Muscle of leg (tissue), 16 donors: ENCODE measurements at places on chromosomes 2 and 18. TPM values are rescaled to one million over a fixed set of nuclear protein-coding genes. Genes with fewer than 3 reads are reported as not detected.

Gene NEU2
- not detected for total RNA-seq

GRCh38 chr18:75478996-75479880 lies 51.7 kb upstream of the SMIM21 start:
- no peaks in the 10 kb centered on the region for H3K36me3 ChIP-seq
- DNase-seq, result peak; percentile 78
- H3K4me1 ChIP-seq, result no peaks in the 10 kb centered on the region
- H3K4me3 ChIP-seq, result no peak overlapping the region
- H3K27ac ChIP-seq, result no peak overlapping the region
- no peaks in the 10 kb centered on the region for H3K27me3 ChIP-seq

GRCh38 chr2:68829749-68830148 lies 41.4 kb downstream of the BMP10 start:
- H3K27me3 ChIP-seq, result no peaks in the 10 kb centered on the region
- no peak for DNase-seq
- H3K4me1 ChIP-seq, result peaks cover 41% of the 10 kb centered on the region
- no peak overlapping the region for H3K4me3 ChIP-seq

Gene MARCHF4
- not detected for total RNA-seq

- no peaks in the 10 kb centered on the region for H3K4me1 ChIP-seq
- no peaks in the 10 kb centered on the region for H3K27me3 ChIP-seq
- H3K27ac ChIP-seq, result no peak overlapping the region
- no peak overlapping the region for H3K4me3 ChIP-seq
- no peaks in the 10 kb centered on the region for H3K36me3 ChIP-seq
Observed at GRCh38 chr2:209348433-209348832, 75.4 kb upstream of the MAP2 start.

DNA sequence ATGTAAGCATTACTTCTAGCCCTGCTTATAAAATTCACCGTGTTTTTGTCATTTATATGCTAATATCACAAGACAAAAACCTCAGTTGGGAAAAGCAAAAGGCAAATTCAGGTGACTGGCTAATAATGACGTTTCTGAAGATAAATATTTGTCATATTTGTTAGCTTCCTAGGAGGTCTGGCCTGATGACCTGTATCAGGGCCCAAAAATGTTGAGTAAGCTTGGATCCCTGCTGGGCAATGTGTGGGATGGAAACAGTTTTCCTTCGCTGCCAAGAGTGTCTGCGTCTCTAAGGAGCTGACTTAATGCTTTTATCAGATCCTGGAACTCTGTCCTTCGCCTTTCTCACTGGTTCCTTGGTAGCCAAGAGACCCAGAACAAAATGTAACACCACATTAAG lies 230.1 kb upstream of the PXDN start:
- H3K27ac ChIP-seq, result peak overlapping the region; percentile 13
- DNase-seq, result peak; percentile 80
- H3K4me1 ChIP-seq, result peaks cover 20% of the 10 kb centered on the region
- no peaks in the 10 kb centered on the region for H3K36me3 ChIP-seq
- H3K27me3 ChIP-seq, result peaks cover 6% of the 10 kb centered on the region
- H3K4me3 ChIP-seq, result no peak overlapping the region

- H3K4me1 ChIP-seq, result peaks cover 9% of the 10 kb centered on the region
- DNase-seq, result no peak
- no peaks in the 10 kb centered on the region for H3K36me3 ChIP-seq
- H3K27me3 ChIP-seq, result no peaks in the 10 kb centered on the region
- H3K4me3 ChIP-seq, result no peak overlapping the region
- H3K27ac ChIP-seq, result no peak overlapping the region
Observed at GRCh38 chr2:37630301-37630700, 41.1 kb downstream of the CDC42EP3 start.

DNA sequence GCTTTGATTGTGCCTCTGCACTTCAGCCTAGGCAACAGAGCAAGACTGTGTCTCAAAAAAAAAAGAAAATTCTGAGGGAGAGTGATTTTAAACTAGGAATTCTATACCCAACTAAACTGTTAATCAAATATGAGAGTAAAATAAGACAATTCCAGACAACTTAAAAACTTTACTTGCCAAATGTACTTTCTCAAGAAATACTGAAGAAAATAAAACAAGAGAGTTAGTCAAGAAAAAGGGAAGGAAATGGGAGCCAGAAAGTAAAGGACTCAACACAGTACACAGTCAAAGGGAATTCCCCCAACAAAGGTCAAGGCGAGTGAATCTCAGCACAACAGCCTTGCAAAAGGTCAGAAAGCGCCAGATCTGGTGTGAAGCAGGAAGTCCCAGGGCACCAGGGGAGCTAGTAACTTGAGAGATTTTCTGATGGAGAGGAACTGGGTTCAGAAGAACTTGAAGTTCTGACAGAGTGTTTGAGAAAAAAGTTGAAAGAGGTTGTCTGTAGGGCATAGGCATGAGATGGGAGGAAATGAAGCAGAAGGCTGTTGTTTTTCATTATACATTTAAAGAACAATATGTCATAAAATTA lies 22.6 kb upstream of the TBC1D8 start:
- H3K4me3 ChIP-seq, result no peak overlapping the region
- H3K27me3 ChIP-seq, result no peaks in the 10 kb centered on the region
- H3K27ac ChIP-seq, result no peak overlapping the region
- DNase-seq, result peak; percentile 38

- no peaks in the 10 kb centered on the region for H3K27me3 ChIP-seq
- no peaks in the 10 kb centered on the region for H3K36me3 ChIP-seq
- no peak overlapping the region for H3K4me3 ChIP-seq
- H3K27ac ChIP-seq, result no peak overlapping the region
- no peak for DNase-seq
- peaks cover 15% of the 10 kb centered on the region for H3K4me1 ChIP-seq
Observed at GRCh38 chr2:68807821-68808266, 63.4 kb downstream of the BMP10 start.

Gene LIMS3
- total RNA-seq, result 2.1 TPM

Gene RAPGEF4
- total RNA-seq, result 1.2 TPM

Gene PDIA6
- total RNA-seq, result 150 TPM

GRCh38 chr18:61591253-61591652 lies 258.0 kb downstream of the CDH20 start:
- no peaks in the 10 kb centered on the region for H3K36me3 ChIP-seq
- H3K4me1 ChIP-seq, result peaks cover 3% of the 10 kb centered on the region
- H3K27ac ChIP-seq, result no peak overlapping the region
- no peak for DNase-seq
- no peaks in the 10 kb centered on the region for H3K27me3 ChIP-seq

GRCh38 chr2:11007331-11008264 lies 95.9 kb downstream of the KCNF1 start:
- H3K36me3 ChIP-seq, result no peaks in the 10 kb centered on the region
- H3K27ac ChIP-seq, result no peak overlapping the region
- H3K4me1 ChIP-seq, result peaks cover 4% of the 10 kb centered on the region
- no peak overlapping the region for H3K4me3 ChIP-seq
- DNase-seq, result no peak
- H3K27me3 ChIP-seq, result no peaks in the 10 kb centered on the region

DNA sequence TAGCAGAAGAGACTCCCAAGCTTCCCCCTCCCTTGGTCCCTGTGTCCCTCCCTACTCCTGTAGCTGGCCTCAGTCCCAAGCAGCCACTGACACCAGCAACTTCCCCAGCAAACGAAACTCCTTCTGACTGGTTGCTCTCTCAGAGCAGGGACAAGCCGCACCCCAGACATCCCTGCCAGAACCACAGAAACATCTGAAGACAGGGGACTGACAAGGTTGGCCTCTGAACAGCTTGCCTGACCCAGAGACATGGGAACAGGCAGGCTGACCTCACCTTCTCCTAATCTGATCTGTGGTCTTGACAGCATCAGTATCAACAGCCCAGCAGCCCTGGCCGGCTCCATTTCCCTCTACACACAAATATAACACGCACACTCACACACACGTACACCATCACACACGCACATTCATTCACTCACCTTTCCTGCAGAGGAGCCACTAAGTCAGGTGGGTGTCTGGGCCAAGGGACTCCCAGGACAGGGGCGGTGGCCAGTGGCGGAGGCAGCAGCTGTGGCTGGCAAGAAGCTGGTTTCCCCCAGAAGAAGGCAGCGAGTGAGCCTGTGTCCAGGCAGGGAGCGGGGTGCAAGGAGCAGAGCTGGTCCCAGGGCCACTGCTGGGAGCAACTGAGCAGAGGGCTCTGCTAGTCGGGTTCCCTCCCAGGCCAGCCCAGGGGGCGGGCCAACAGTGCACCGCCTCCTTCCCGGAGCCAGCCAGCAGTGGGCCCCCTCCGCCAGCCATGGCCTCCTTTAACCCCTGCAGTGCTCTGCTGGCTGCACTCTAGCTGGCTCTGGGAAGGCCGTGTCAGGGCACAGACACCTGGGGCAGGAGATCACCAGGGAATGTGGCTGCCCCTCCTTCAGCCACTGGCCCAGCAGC lies 59.1 kb downstream of the TNS1 start:
- H3K4me3 ChIP-seq, result peak overlapping the region; percentile 75
- DNase-seq, result peak; percentile 88

GRCh38 chr2:51071191-51071590 lies 39.3 kb upstream of the NRXN1 start:
- no peaks in the 10 kb centered on the region for H3K4me1 ChIP-seq
- DNase-seq, result no peak
- H3K4me3 ChIP-seq, result no peak overlapping the region
- H3K27me3 ChIP-seq, result no peaks in the 10 kb centered on the region

Gene CREB1
- 41.4 TPM for total RNA-seq

Gene PTGR3
- total RNA-seq, result 15.9 TPM

Gene SLC40A1
- total RNA-seq, result 37.4 TPM

GRCh38 chr2:179686718-179687342 lies 174.6 kb downstream of the ZNF385B start:
- no peak for DNase-seq
- no peak overlapping the region for H3K4me3 ChIP-seq
- no peaks in the 10 kb centered on the region for H3K27me3 ChIP-seq
- H3K4me1 ChIP-seq, result no peaks in the 10 kb centered on the region
- H3K36me3 ChIP-seq, result no peaks in the 10 kb centered on the region
- no peak overlapping the region for H3K27ac ChIP-seq

DNA sequence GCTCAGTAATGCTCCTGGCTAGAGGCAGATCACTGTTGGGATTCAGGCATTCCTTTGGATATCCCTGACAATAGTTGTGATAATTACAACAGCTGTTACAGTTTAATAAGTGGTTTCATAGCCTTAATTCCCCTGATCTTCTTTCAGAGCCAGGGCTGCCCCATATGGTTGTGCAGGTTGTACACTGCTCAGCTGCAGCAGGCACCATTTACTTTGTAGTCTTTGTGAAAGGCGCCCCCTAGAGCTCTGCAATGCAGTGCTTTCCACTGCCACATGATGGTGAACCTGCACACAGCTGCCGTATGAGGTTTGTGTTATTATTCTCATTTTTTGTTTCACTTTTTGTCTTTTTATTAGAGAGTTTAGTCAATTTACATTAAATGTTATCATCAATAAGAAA lies 239.1 kb downstream of the KCNS3 start:
- no peak overlapping the region for H3K27ac ChIP-seq
- H3K4me1 ChIP-seq, result peaks cover 10% of the 10 kb centered on the region
- no peaks in the 10 kb centered on the region for H3K36me3 ChIP-seq

Gene CDH19
- total RNA-seq, result 2.3 TPM
